ENCODE measurements at places on chromosomes 6 and 20.

- DNase-seq, result no peak
These were observed 49.7 kb upstream of the NAA20 start for GRCh38 chr20:19967445-19967844.

DNA sequence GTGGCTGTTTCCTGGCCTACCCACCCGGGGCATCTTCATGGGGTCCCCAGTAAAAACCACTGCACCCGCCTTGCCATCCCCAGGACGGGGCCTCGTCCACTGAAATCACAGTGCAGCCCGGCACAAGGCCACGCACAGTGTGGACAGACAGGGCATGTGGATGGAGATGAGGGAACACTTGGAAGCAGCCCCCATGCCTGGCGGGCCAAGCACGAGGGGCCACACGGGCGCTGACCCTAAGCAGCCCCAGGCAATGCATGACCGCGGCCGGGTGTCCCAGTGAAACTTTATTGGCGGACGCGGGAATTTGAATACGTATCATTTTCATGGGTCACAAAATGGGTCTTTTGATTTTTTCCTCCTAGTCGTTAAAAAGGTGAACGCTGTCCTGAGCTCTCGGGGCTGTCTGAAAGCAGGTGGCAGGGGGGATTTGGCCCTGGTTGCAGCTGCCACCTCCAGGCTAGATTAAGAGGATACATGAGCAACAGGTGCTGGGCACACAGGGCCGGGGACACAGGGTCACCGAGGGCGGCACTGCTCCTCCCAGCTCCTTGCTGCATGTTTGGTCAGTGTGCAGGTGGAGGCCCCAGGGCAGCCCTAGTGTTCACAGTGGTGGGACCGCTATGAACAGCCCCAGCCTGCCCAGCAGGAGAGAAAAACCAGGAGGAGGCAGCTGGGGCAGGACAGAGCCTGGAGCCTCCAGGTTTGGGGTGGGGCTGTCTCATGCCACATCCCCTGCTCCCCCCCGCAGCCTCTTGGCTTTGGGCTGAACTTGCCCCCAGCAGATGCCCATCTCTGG is 74.9 kb upstream of the SLCO4A1 start:
- DNase-seq, result no peak

GRCh38 chr6:168163096-168163731 is 84.2 kb upstream of the FRMD1 start:
- no peak for DNase-seq

DNA sequence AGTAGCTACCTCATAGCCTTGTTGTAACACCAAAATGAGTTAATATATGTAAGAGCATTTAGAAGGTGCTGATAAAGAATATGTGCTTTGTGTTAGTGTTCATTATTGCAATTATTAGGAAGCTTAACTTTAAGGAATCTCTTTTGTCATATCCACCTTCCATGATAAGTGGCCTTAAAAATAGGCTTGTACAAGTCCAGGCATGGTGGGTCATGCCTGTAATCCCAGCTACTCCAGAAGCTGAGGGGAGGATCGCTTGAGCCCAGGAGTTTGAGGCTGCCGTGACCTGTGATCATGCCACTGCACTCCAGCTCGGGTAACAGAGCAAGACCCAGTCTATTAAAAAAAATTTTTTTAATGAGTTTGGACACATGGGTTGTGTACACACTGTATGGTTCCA is 285.5 kb downstream of the ZFAND3 start:
- DNase-seq, result no peak

DNA sequence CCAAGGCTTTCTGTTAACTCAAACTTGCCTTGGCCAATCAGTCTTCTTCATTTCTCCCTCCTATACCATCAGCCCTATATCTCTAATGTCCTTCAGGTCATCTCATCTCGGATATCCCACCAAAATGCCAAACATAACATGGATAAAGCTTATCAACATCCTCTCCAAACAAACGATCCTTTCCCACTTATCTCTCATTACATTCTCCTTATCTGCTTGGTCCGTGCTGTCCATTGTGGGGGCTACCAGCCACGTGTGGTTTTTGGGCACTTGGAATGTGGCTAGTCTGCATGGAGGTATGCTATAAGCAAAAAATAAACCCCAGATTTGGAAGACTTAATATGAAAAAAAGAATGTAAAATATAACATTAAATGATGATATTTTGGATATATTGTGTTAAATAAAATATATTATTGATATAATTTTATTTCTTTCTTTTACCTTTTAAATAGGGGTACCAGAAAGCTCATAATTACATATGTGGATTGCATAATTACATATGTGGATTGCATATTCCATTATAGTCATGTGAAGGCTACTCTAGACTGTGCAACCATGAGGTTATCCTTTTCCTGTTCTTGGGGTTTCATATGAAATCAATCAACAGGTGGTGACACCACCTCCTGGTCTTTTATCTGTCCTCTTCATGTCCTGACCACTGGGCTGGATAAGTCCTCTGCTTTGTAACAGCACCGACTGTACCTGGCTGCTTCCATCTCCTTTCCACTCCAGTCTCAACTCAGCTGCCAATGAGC is 123.0 kb downstream of the CD83 start:
- DNase-seq, result no peak

- DNase-seq, result no peak
These were observed 155.9 kb downstream of the NFATC2 start for GRCh38 chr20:51386586-51386985.

GRCh38 chr20:889106-889505 is 27.0 kb downstream of the ANGPT4 start:
- no peak for DNase-seq

- DNase-seq, result no peak
These were observed 10.4 kb downstream of the NOX3 start for GRCh38 chr6:155444952-155445903.

DNA sequence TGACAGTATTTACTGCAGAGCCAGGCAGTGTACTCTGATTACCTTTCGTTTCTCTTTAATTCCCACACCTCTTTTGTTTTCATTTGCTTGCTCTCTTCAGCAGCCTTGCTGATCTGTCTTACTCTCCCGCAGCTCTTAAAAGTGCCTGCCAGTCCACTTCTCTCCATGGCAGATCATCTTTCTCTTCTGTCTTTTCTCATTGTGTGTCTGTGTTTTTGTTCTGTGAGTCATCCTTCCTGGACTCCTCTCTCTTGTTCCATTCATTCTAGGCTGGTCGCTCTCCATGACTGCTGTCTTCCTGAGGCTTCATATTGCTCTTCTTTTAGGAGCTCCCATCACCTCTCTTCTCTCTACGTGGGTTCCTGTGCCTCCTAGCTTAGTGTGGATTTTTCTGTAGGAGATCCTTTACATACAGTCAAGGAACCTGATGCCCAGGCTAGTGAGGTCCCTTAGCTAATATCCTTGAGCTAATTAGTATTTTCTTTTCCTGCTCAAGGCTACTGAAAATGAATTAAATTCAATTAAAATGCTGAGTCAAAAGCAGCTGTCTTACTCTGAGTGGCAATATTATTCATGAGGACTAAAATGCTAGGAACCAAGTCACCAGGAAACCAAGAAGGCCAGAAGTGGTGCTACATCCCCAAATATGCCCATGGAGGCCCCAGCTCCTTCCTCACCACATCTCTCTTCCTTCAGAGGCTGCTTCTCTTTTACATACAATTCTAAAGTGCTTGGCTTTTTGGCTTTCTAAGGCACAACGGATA is 86.1 kb downstream of the SLX4IP start:
- DNase-seq, result no peak

- DNase-seq, result no peak
These were observed 613.1 kb downstream of the EPHA7 start for GRCh38 chr6:92806254-92806653.

- no peak for DNase-seq
These were observed 82.6 kb upstream of the PREP start for GRCh38 chr6:105485456-105485855.

- no peak for DNase-seq
These were observed 52.8 kb downstream of the ZMYND8 start for GRCh38 chr20:47303736-47304135.

GRCh38 chr6:8149350-8149749 is 47.0 kb upstream of the EEF1E1 start:
- DNase-seq, result no peak

DNA sequence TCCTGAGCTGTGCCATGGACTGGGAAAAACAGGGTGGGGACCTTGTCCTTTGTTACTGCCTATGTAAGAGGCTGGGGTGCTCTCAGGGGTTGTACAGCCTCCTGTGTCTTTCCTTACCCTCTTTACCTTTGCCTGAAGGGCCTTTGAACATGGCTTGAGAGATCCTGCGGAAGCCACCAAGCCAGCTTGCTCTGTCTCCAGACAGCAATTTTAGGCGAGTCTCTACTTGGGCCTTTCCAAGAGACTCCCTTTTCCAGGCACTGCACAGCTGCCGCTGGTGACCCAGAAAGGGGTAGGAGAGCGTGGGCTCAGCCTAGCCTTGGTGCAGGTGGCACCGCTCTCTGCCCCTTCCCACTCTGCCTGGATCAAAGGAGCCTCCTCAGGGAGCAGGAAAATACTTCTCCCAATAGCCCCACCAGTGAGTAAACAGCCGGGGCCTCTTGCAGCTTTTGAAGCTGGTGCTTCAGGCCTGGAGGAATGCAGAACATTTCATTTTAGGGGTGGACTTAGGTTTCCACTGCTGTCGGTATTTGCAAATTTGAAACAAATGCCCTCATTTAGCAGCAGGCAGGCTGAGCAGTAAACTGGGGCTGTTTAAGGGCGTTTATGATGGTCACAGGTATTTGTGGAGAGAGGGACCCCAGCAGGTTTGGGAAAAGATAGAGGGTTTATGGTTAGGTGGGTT is 13.9 kb downstream of the PTK7 start:
- DNase-seq, result no peak

DNA sequence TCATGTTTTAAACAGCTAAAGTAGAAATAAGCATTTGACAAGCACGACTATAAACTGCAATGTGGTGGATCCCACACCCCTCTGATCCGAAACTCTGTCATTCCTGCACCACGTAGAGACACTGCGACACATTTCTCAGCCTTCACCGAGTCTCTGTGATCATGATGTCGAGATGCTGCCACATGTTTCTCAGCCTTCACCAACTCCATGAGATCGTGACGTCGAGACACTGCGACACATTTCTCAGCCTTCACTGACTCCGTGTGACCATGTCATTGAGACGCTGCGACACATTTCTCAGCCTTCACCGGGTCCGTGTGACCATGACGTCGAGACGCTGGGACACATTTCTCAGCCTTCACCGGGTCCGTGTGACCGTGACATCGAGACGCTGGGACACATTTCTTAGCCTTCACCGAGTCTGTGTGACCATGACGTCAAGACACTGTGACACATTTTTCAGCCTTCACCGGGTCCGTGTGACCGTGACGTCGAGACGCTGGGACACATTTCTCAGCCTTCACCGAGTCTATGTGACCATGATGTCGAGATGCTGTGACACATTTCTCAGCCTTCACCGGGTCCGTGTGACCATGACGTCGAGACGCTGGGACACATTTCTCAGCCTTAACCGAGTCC is 143.0 kb downstream of the TTLL2 start:
- DNase-seq, result no peak

Data from hippocampal formation (tissue), 2 donors.